ENCODE measurements at places on chromosomes 11 and 22.

DNA sequence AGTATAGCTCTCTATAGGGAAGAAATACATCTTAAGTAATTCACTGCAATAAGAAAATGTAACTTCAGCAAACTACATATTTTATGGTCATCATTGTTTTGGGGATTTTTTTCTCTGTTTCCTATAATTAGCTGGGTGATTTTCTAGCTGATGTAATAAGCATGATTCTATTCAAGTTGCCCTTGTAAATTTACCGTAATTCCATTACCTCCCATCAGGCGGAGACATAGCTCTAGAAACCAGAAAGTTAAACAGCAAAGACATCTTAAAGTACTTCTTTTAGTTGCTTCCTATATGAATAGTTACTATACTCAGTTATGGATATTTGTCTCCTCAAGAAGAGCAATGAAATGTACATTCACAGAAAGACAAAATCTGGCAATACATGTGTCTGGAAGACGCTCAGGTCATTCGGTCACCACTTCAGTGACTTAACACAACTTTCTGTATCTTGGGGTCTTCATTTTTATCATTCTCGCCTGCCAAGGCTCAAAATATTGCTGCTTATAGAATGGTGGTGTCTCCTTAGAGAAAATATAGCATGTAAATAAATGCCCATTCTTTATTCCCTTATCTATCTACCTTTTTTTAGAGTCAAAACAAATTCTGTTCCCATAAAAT, 239.9 kb upstream of the ZC3H12C start:
- no peak for DNase-seq

- DNase-seq, result peak; percentile 87
These were observed 940 bp upstream of the C11orf91 start for GRCh38 chr11:33701302-33702230.

GRCh38 chr22:45476814-45477213, 25.9 kb upstream of the FBLN1 start:
- DNase-seq, result no peak

GRCh38 chr11:130635937-130636630, 187.6 kb downstream of the ADAMTS15 start:
- no peak for DNase-seq

GRCh38 chr11:119085437-119085847, 761 bp downstream of the HMBS start:
- DNase-seq, result no peak

DNA sequence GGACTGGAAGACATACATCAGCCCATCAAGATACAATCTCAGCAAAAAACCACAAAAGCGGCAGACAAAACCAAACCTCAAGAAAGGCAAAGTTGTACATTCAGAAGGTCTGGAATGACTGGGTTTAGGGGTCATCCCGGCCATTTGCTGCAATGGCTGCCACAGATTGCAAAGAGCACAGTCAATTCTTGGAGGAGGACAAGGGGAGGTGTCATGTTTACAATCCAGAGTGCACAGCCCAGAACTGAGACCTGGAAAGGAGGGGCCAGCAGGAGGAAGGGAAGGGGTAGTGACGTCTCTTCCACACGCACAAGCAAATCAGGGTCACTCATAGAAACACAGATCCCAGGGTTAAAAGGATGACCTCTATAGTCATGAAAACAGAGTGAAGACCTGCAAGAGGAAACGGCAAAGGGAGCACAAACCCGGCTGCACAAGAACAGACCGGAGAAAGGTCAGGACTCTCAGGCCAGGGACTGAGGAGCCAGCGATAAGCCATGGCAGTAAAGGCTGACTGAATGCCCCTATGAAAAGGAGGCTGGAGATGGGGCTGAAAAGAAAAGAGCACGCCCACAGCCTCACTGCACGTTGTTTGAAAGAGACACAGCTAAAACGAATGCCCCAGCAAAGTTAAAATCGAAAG, 18.2 kb upstream of the MUC5AC start:
- DNase-seq, result no peak

- no peak for DNase-seq
These were observed 258.3 kb upstream of the ANO3 start for GRCh38 chr11:26073646-26074045.

GRCh38 chr22:21937821-21938070, 14.9 kb downstream of the PPM1F start:
- no peak for DNase-seq

- DNase-seq, result no peak
These were observed 15.3 kb downstream of the RTCB start for GRCh38 chr22:32396746-32397145.

- no peak for DNase-seq
These were observed 14.2 kb downstream of the C11orf71 start for GRCh38 chr11:114386131-114386530.

DNA sequence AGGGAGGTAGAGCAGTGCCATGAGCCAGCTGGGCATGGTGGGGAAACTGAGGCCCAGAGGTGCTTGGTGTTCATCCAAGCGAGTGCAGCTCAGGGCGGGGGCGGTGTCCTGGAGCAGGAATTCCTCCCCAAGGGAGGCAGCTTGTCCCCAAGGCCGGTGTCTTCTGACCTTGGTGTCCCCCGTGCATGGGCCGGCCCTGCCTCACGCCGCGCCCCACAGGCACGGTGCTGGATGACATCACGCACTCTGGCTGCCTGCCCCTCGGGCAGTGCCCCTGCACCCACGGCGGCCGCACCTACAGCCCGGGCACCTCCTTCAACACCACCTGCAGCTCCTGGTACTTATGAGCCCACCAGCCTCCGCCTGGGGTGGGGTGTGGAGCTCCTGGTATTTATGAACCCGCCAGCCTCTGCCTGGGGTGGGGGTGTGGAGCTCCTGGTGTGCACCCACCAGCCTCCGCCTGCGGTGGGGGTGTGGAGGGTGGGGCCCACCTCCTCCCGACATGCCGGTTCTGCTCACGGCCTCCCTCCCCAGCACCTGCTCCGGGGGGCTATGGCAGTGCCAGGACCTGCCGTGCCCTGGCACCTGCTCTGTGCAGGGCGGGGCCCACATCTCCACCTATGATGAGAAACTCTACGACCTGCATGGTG, 6.7 kb downstream of the MUC5B start:
- DNase-seq, result no peak

- DNase-seq, result no peak
These were observed 48.5 kb downstream of the BDNF start for GRCh38 chr11:27651711-27652110.

DNA sequence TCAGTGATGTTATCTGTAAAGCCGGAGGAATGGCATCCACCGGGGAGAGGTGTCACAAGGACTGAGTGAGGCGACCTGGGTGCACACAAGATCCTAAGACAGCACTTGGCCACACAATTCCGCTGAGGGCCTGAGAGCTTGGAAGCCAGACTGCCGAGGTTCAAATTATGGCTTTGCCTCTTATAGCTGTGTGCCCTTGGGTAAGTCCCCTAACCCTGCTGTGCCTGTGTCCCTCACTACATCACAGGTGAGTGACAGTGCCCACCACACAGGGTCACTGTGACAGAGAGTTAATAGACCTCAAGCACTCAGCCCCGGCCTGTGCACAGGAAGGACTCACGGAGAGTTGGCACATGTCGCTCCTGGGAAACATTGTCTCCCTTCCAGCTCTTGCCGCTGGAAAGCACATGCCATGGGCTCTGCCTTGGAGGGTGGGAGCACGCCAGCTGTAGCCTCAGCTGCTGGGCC, 592 bp downstream of the RHOD start:
- DNase-seq, result no peak

GRCh38 chr11:119623682-119624081, 105.3 kb downstream of the NECTIN1 start:
- no peak for DNase-seq

- DNase-seq, result no peak
These were observed 11.3 kb downstream of the ABTB2 start for GRCh38 chr11:34346551-34346950.

DNA sequence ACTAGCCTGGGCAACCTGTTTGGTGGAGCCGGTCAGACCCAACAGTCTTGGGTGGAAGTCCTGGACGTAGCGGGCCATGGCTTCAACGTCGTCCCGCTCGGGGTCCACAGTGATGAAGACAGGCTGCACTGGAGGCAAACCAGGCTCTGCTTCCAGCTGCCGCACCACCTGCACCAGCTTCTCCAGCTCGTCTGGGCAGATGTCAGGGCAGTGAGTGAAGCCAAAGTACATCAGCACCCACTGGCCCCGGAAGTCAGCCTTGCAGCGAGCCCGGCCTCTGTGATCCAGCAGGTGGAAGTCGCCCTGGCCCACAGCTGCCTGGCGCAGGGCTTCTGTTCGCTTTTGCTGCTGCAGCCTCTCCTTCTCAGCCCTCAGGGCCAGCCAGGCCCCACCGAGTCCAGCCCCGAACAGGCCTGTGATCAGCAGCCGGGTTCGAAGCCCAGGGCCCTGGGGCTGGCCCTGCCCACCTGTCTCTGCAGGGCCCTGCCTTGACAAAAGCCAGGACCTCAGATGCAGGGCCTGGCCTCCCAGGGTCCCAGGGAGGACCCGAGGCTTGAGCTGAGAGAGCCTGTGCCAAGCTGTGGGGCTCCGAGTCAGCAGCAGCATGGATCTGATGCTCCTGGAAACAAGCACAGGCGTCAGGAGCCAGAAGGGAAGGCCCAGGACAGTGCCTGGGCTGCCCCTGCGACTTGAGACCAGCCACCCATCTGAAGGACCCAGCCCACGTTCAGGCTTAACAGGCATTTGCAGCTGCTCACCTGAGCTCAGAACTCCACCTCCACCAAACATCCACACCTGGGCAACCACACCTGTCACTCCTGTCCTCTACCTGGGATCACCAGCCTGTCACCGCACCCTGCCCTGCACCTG, 1.4 kb downstream of the SCO2 start:
- DNase-seq, result no peak

DNA sequence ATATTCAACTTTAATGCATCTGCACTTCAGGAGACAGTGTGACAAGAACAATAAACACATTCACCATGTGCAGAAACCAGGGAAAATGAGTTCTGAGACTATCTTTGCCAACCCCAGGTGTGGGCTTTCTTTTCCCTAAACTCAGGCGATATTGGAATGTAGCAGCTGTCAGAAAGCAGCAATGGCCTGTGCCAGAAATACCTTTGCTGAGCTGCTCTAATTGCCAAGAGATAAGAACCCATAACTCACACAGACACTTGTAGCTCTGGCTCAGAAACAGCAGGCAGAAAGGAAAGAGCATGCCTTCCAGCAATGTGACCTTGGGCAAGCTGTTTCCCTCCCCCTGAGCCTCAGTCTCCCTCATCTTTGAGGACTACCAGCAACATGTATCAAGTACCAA, 77.6 kb downstream of the PLEKHA7 start:
- no peak for DNase-seq

GRCh38 chr11:73995247-73995646, 12.6 kb upstream of the UCP2 start:
- no peak for DNase-seq

- no peak for DNase-seq
These were observed 6.4 kb downstream of the DRD2 start for GRCh38 chr11:113468726-113469345.

DNA sequence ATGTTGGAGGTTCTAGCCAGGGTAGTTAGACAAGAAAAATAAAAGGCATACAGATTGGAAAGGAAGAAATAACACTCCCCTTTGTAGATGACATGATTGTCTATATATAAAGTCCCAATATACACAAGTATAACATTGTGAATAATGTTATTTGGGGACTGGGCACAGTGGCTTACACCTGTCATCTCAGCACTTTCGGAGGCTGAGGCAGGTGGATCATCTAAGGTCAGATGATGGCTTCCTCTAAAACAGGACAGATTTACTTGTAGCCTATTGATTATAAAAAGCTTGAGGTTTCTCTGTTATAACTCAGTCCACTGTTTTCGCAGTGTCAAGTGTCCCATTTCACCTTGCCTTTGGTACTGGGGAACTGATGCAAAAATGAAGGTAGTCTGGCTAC, 19.6 kb downstream of the ATM start:
- no peak for DNase-seq

- DNase-seq, result no peak
These were observed 20.0 kb downstream of the PATE3 start for GRCh38 chr11:125807909-125808308.

- no peak for DNase-seq
These were observed 848 bp upstream of the PTPRCAP start for GRCh38 chr11:67438158-67438902.

DNA sequence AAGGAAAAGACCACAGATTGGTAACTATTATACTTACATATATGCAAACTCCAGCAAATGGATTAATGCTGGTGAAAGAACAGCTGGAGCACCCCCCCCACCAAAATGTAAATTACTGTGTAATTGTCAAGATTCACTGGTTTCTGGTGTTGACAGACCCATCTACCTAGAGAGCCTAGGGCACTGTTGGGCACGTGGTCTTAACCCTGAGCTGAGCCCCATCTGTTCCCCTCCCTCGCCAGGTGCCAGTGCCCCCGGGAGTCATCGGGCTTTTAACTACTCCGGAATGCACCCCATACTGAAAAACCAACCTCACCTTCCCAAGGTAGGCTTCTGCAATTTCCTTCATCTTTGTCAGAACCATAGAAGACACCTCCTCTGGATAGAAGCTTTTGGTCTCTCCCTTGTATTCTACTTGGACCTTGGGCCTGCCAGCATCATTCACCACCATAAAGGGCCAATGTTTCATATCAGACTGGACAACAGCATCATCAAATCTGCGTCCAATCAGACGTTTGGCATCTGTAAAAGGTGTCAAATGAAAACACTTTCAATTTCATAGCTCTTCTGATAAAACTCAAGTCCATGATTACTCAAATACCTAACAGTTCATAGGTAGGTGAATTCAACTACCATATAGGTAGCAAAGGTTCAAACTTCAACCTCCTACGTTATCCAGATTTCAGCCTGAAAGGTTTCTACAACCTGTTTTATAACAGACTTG, 1.5 kb downstream of the HSPA8 start:
- DNase-seq, result no peak

DNA sequence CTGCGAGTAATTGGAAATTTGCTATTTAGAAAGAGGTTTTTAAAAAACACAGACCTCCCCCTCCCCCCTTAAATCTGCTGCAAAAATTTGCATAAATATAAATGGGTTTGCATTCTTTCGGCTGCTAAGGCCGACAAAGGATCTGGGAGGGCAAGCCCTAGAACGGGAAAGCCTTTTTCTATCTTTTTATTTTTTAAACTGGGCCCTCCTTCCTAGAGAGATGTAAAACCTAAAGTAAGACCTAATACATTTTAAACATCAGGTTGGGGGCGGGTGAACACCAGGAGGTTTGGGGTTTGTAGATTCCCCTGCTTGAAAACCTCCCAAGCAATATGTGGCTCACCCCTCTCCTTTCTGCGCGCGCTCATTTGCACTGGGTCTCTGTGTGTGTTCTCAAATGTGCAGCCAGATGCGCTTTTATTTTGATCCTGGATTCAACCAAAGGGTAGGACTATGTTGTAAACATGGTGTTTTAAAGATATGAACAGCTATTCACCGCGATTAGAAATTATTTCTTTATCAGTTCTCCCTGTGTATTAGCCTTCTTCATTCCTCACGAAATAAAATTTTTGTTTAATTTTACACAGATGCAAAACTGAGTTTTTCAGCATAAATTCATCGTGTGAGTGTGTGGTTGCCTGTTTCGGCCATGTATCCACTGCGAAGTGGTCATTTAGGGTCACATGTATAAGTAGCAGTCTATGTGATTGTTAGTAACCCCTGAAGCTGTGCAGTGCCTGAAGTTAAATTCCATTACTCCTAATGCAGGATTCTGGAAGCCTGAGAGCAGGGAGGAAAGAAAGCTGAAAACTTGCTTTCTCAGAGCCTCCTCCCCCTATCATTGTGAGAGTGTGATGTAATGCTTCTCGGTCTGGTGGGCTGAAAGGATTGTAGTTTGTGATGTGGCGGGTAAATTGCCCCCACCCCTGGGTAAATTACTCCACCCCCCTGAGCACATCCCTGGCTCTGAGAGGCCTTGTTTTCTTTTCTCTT, 988 bp downstream of the TNRC6B start:
- peak; percentile 59 for DNase-seq
